ENCODE measurements at places on chromosomes 5 and 9. TPM values are rescaled to one million over a fixed set of nuclear protein-coding genes. Genes with fewer than 3 reads are reported as not detected.

Gene BAAT
- polyA plus RNA-seq, result 0.74 TPM

Gene ARHGEF28
- polyA plus RNA-seq, result not detected

Gene NR5A1
- polyA plus RNA-seq, result not detected

Gene OR2V1
- not detected for polyA plus RNA-seq

Gene TTC23L
- polyA plus RNA-seq, result 0.20 TPM

Gene FOXD4L5
- polyA plus RNA-seq, result 0.95 TPM

Gene SUSD3
- 1.7 TPM for polyA plus RNA-seq

Gene DNAJC21
- polyA plus RNA-seq, result 121 TPM

- no peak for DNase-seq
Measured at GRCh38 chr9:136719195-136719880, 7.0 kb downstream of the DIPK1B start.

- no peak for DNase-seq
Measured at GRCh38 chr5:57537811-57538210, 55.2 kb upstream of the ACTBL2 start.

GRCh38 chr9:32069169-32069813, 315.2 kb upstream of the ACO1 start:
- DNase-seq, result no peak

DNA sequence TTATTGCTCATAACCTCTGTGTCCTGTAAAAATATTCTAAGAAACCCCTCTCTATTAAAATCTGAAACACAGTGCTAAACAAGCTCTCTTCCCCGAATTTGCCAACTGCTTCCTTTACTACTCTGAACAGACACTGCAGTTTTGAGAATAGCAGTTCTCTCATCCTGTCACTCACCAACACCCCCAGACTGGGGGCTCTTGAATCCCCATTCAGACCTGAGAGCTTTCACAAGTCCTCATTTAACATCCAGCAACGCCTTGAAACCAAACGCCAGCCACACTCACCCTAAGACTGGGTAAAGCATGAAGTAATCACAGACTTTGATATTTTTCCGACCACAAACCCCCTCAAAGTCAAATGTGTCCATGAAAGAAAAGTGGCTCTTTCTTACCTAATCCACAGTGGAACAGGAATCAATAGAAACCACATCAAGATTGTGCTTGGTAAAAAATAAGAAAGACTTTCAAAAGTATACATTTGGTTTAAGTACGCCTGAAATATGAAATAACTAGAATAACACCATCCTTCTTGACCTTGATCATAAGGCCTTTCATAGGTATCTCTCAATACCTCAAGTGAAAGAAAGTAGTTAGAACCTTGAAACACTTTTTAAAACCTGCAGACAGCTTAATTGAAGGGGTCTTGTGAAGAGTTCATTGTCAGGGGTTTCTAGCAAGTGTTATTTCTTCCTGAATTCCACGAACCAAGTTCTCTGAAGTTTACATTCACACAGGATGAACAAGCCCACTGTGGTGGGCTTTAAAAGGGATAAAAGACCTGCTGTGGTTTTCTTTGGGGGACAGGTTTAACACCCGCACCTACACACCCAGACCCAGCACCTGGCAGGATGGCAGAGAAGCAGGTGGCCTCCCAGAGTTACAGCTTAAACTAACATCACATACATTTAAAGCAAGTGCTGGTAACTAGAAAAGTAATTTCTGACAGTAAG, 412.6 kb downstream of the MLLT3 start:
- DNase-seq, result no peak

- DNase-seq, result no peak
Measured at GRCh38 chr5:154237376-154237743, 46.8 kb downstream of the GALNT10 start.

GRCh38 chr5:155189981-155190380, 176.4 kb downstream of the KIF4B start:
- no peak for DNase-seq

DNA sequence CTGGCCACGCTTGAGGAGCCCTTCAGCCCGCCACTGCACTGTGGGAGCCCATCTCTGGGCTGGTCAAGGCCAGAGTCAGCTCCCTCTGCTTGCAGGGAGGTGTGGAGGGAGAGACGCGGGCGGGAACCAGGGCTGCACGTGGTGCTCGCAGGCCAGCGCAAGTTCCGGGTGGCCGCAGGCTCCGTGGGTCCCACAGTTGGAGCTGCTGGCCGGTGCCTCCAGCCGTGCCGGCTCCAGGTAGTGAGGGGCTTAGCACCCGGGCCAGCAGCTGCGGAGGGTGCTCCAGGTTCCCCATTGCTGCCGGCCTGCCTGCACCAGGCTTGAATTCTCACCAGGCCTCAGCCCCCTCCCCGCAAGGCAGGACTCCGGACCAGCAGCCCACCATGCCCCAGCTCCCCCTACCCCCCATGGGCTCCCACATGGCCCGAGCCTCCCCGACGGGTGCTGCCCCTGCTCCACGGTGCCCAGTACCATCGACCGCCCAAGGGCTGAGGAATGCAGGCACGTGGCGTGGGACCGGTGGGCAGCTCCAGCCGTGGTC, 192.8 kb upstream of the IZUMO3 start:
- DNase-seq, result no peak

DNA sequence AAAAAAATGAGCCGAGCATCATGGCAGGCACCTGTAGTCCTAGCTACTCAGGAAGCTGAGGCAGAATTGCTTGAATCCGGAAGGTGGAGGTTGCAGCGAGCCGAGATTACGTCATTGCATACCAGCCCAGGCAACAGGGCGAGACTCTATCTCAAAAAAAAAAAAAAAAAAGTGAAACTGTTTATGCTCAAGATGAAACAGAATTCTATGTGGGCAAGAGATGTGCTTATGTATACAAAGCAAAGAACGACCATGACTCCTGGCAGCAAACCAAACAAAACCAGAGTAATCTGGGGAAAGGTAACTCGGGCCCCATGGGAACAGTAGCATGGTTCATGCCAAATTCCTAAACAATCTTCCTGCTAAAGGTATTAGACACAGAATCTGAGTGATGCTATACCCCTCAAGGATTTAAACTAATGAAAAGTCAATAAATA, 32.6 kb upstream of the PLAC8L1 start:
- no peak for DNase-seq

DNA sequence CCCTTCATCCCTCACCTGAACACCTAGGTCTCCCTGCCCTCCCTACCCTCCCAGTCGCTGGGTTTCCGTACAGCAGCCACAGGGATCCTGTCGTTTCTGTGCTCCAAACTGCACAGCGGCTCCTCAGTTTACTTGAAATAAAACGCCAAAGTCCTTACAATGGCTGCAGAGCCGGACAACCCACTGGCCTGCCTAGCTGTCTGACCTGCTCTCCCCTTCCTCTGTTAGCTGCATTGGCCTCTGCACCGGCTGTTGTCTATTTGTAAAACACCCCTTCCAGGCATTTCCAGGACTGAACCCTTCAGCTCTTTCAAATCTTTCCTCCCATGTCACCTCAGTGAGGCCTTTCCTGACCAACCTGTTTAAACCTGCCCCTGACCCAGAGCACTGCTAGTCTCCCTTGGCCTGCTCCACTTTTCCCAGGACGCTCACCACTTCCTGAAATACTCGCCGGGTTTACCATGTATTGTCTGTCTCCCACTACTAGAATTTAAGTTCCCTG, 9.1 kb upstream of the MGAT1 start:
- DNase-seq, result no peak

DNA sequence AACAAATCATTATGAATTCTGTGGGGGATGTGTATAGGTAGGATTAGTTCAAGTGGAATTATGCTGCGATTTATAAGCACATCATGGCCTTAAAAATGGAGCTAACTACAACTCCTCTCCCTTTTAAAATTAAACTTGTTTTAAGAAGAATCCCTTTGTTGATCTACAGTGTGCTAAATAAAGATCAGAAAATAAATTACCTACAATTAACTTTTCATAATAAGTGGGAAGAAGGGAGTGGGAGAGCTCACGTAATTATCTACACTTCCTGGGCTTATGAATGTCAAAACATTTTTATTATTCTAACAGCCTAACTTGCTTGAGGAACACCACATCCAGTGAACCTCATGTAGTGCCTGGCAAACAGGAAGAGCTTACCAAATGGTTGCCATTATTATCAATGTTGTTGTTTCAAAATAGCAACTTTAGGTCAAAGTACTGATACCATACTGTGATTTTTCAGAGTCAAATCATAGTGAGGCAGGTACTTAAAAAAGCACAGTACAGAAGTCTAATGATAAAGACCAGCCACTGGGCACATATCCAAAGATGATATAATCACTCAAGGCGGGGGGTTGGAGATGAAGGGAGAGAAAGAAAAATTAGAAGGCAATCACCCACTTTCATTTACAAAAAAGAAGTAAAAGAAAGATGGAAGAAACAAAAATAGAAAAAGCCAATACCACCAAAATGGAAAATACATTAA, 174.0 kb downstream of the RAPGEF6 start:
- DNase-seq, result no peak

GRCh38 chr9:14313378-14313940, 482 bp downstream of the NFIB start:
- peak; percentile 69 for DNase-seq

DNA sequence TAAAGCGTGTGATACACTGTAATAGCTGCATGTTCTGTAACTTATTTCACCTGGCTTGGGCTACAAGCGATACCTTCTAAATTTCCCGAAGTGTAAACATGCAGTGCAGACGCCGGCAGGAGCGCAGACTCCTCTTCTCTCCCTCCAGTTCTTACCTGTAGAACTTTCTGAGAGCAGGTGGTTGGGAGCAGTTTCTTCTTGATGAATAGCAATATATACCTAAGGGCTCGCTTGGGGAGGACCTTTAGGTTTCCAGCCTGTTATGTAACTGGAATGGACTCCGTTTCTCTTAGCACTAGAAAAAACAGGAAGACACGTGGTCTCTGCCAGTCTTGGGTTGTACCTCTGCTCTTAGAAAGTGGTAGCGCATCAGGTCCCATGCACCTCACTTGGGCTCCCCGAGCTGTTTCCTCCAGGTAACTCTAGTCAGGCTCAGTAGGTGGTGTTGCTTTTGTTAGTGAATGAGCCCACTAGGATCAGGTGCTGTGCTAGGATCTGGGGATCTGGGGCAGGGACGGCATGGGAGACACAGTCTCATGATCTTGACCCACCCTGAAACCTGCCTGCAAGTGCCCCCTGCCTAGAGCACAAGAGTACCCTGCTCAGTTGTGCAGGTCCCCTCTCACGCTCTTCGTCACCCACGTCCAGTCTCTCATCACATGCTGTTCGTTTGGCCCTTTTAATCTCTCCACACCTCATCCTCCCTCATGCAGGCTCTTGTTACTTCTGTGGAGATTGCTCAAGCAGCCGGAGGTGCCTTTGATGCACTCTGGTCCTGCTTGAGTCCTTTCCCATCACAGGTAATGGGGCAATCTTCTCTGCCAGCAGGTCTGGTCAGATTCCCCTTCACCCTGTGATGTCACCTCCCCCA, 2.8 kb downstream of the TENT4A start:
- no peak for DNase-seq

DNA sequence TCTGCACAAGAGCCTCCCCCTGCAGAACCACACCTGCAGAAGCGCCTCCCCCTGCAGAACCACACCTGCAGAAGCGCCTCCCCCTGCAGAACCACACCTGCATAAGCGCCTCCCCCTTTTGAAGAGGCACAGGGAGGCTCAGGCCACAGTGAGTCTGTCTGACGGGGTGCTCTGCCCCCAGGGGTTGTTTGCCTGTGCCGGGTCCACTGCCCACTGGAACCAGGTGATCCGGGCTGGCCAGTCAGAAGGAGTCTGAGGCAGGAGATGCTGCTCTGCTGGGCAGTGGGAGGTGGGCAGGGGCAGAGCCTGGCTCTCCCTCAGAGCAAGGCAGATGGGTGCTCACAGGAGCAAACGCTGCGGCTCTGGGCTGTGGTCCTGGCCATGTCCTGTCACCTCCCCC, 60.8 kb upstream of the RNU6ATAC start:
- no peak for DNase-seq

DNA sequence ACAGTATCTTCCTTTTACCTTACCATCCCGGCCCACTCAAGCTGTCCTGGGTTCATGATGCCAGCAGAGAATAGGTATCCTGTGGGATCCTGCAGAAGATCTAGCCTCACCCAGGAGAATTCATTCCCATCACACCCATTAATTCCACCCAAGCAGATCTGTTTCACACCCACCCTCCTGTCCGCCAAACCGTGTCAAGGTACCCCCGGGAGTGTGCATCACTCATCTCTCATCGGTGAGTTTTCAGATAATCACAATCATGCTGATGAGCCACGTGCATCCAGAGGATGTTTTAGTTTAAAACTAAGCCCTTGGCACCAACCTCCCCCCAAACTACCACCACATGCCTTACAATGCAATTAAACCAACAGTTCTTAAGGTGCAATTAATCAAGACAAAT, 18.8 kb downstream of the ANKH start:
- DNase-seq, result no peak

DNA sequence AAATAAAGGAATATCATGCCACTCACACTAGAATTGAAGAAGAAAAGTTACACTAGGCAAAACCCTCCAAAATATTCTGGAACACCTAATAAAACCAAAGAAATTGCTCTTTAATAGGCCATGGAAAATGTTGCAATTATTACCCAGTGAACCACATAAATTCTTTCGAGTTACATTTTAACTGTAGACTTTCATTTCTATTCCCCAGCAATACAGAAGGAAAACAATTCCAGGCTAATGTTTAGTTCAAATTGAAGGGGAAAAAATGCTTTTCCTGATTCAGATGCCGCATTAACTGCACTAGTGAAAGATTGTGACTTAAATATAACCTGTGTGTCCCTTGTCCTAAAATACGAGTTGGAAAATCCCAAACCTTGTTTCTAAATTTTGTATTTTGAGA, 439.3 kb upstream of the ADAMTS16 start:
- DNase-seq, result no peak
